Activated naive CD8-positive, alpha-beta T cell treated with anti-CD3 and anti-CD28 coated beads for 36 hours (primary cell): ENCODE measurements at places on chromosomes 6 and 20. TPM values are rescaled to one million over a fixed set of nuclear protein-coding genes. Genes with fewer than 3 reads are reported as not detected.

TBXT gene
- not detected for total RNA-seq

TREM1 gene
- 0.30 TPM for total RNA-seq

RTN4IP1 gene
- 11.4 TPM for total RNA-seq

BPI gene
- total RNA-seq = not detected

- DNase-seq = no peak
These were observed 16.1 kb upstream of the SCGN start for GRCh38 chr6:25635886-25636317.

DNA sequence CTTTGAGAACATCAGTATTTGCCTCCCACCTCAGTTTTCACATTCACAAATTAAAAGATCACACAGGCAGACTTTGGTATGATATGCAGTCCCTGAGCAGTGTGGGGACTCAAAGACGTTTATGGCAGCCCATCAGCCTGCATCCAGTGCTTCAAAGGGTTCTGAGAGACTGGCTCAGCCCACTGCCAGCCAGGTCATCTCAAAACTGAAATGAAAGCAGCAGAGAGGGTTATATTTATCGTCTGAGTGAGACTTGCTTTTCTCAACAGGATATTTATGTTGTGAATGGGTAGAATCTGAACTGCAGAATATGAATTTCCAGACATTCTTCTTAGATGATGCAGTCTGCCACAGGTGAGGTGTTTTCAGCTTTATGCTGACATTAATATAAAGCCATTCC is 159.8 kb downstream of the NRN1 start:
- DNase-seq = no peak

DNA sequence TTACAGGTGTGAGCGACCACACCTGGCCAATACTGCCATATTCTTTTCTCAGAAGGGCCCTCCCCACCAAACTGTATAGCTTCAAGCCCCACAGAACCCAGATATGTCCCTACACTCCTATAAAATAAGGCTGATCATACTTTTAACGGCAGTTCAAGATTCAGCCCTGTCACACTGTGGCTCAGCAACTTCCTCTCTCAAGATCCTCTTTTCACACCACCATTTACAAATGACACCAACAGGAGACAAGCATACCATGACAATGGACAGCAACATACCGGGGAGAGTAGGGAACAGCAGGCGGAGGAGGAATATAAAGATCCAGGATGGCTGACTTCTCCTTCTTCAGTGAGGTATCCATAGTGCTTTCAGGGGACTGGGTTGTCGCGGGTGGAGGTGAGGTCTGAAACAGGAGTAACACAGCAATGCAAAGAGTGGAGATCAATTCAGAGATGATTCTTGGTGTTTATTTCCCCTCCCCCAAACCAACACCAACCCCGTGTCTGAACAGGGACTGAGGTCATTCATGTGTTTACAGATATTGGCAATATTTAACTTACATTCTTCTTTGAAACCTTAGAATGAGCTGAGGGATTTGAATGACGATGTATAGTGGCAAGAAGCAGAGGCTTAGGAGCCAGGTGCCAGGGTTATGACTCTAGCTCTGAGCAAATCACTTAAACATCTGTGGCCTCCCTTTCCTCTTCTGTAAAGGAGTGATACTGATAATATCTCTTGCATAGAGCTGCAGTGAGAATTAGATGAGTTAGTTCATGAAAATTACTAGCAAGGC is 57.6 kb upstream of the IPCEF1 start:
- DNase-seq = no peak

DNA sequence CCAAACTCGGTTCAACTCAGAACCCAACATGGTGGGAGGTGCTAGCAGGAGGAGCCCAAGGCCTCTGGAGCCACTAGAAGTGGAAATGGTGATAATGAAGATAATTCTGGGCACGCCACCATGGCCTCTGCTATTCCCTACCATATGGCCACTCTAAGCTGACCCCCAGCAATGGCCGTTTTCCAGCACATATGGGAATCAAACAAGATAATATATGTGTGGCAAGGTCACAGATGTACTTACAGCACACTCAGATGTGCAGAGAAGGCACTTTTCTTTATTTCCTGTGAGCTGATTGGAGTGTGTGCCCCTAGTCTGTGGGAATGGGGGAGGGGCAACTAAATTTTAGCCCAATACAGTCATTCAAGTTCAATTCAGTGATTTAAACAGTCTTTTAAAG is 153.4 kb upstream of the LRFN2 start:
- no peak for DNase-seq

DNA sequence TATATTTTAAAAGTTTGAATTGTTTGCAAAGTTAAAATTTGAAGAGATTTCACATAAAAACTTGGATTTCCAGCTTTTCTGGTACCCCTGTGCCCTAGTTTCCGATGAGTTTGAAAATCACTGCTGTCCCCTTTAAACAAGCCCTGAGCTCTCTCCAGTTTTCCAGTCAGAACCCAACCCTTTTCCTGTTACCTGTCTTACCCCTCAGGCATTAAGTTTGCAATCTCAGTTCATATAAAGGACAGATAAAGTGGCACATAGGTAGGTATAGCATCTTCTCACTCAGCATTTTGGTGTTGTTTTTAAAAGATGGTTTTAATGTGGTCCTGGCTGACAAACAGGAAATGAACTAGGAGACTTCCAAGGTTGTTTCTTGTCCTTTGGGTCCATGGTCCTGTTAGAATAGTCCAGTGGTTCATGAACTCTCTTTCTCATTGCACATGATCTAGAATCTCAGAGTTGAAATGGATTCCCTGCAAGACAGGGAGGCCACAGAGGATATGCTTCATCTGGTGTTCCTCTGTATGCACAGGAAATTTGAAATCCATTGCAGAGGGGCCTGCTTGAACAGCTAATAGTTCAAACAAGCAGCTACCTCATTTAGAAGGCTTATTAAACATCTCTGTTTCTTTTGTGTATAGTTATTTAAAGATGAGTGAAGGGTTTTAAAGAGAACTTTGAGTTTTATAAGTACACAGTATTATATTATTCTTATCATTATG is 82.7 kb downstream of the JAG1 start:
- DNase-seq = no peak

GRCh38 chr20:53434662-53435061 is 159.0 kb downstream of the ZNF217 start:
- DNase-seq = no peak

DNA sequence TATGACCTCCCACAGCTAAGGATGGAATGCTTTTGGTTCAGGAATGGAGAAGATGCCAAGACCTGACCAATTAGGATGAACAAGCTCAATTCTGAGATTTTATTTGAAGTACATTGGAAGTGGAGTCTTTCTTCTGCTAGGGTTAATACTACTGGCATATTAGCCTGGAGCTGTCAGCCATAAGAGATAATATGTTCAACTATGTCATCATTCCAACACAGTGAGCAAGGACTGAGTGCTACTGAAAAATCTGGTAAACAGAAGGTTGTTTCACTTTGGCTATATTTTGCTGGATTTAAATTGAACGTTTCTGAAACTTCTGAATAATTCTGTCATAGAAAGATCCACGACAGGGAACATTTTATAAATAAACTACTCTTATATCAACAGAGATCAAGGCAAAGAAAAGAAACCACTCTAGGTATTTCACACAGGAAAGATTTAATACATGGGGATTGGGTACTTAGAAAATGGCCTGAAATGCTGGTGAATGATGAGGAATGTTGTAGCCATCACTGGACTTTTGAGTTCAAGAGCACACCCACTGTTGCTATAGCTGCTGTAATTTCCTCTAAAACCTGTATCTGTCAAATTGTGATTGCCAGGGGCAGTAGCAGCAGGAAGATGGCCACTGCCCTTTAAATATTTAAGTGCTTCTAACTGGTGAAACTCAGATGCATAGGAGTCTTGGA is 200.5 kb downstream of the PLCB4 start:
- no peak for DNase-seq

GRCh38 chr6:39808964-39809363 is 16.8 kb downstream of the DAAM2 start:
- no peak for DNase-seq

GRCh38 chr6:46638650-46639049 is 14.0 kb downstream of the CYP39A1 start:
- DNase-seq = no peak

GRCh38 chr6:132887204-132887603 is 72.8 kb downstream of the RPS12 start:
- DNase-seq = no peak

- DNase-seq = no peak
These were observed 46.8 kb upstream of the TENT5A start for GRCh38 chr6:81799323-81799722.

- DNase-seq = no peak
These were observed 33.7 kb downstream of the PKIG start for GRCh38 chr20:44615876-44616603.
